ENCODE measurements at places on chromosomes 4 and X.

DNA sequence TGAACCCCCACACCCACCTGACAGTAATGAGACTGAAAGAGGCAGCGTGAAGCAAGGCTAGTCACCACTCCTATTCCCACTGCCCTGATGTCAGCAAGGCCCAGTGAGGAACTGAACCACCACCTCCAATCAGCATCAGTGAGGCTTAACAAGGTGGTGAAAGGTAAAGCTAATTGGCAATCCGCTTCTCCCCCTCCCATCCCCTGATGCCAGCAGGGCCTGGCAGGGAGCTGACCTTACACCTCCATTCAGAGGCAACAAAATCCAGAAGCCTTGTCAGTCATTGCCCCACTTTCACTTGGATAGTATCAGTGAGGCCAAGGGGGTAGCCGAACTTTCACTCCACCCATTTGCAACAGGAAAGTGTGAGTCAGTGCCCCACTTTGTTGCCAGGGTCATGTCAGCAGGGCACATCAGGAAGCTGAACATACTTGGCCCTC, 60.8 kb downstream of the AWAT2 start:
- H3K4me1 ChIP-seq, result no peaks in the 10 kb centered on the region
- H3K27me3 ChIP-seq, result no peaks in the 10 kb centered on the region
- H3K36me3 ChIP-seq, result no peaks in the 10 kb centered on the region
- no peak overlapping the region for H3K27ac ChIP-seq

- no peak overlapping the region for H3K27ac ChIP-seq
- H3K4me1 ChIP-seq, result no peaks in the 10 kb centered on the region
- no peak overlapping the region for H3K4me3 ChIP-seq
- H3K36me3 ChIP-seq, result peaks cover 11% of the 10 kb centered on the region
- no peaks in the 10 kb centered on the region for H3K27me3 ChIP-seq
Measured at GRCh38 chr4:53019485-53020382, 157.6 kb downstream of the RASL11B start.

DNA sequence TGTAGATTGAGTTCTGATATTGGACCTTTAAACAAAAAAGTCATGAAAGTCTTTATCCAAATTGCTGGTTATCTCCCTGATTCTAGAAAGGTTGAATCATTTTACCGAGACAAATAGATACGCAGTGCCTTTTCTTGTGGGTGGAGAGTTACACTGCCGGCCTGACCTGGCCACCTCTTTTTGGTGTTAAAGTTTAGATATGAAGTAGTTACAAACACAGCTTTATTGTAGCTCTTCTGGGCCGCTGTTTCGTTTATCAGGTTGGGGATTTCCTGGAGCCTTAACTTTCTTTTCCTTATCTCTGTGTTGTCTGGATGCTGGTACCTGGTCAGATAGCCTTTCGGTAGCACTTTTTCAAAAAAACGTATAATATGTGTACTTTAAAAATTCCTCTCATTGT, 31.0 kb downstream of the FNIP2 start:
- no peaks in the 10 kb centered on the region for H3K36me3 ChIP-seq
- H3K27ac ChIP-seq, result no peak overlapping the region
- no peaks in the 10 kb centered on the region for H3K4me1 ChIP-seq

DNA sequence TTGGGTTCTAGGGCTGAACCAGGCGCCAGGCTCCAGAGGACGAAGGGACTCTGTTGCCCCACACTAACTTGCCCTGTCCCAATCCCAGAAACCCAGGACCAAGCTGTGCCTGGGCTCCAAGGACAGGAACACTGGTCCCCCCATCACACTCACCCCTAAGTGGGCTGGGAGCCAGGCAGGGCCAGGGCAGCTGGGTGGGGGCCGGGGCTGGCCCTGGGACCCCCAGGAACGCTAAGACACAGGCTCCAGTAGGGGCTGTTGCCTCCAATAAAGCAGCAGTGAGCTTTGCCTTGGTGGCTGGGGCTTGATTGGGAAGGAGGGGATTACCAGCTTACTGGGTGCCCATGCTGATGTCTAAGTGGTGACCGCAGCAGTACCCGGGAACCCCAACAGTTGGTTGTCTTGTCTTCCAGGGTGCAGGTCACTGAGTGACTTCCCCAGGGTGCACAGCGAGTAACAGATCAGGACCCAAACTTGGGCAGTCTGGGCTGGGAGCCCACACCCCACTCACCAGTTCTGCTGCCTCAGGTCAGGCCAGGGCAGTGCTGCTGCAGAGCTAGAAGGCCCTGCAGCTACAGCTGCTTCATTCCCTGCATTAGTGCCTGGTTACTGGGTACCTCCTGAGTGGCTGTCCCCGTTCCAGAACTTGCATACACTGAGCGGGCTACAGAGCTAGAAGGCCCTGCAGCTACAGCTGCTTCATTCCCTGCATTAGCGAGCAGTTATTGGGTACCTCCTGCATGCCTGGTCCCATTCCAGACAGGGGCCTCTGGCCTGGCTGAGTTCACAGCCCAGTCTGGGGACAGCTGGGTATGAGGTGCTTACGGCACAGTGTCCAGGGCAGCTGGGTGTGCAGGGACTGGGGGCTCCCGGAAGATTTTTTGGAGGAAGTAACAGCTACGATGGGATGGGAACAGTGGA, 9.4 kb upstream of the ADD1 start:
- H3K36me3 ChIP-seq, result peaks cover 52% of the 10 kb centered on the region
- H3K27me3 ChIP-seq, result no peaks in the 10 kb centered on the region
- peaks cover 49% of the 10 kb centered on the region for H3K4me1 ChIP-seq
- H3K27ac ChIP-seq, result peak overlapping the region; percentile 97
- no peak overlapping the region for H3K4me3 ChIP-seq

DNA sequence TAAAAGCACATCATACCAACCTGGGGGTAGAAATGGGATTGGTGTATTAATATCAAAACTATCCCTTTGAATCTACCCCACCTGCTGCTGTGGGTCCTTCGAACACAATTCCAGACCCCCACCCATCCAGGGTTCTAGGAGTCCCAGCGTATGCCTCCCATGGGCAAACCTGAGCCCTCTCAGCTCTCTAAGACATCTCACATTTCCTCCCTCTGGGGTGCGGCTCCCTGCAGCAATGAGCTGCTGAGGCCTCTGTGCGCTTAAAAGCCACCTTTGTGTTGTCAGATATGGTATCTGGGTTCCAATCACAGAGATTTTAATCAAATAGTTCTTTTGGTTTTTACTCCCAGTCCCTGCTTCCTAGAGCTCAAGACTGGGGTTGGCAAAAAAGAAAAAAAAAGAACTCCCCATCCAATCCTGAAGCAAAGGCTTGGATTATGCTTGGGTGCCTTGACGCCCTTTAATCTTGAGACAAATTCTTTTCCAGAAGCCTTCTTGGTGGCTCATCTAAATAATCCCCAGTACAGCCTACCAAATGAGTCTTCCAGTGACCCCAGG, 37.5 kb upstream of the NOCT start:
- no peaks in the 10 kb centered on the region for H3K27me3 ChIP-seq
- H3K27ac ChIP-seq, result peak overlapping the region; percentile 27
- H3K36me3 ChIP-seq, result no peaks in the 10 kb centered on the region
- no peak overlapping the region for H3K4me3 ChIP-seq
- peaks cover 29% of the 10 kb centered on the region for H3K4me1 ChIP-seq

- H3K4me1 ChIP-seq, result no peaks in the 10 kb centered on the region
- no peak overlapping the region for H3K4me3 ChIP-seq
- DNase-seq, result no peak
- H3K36me3 ChIP-seq, result no peaks in the 10 kb centered on the region
- H3K27ac ChIP-seq, result no peak overlapping the region
Measured at GRCh38 chrX:34915463-34916225, 27.0 kb upstream of the FAM47B start.

- no peak overlapping the region for H3K4me3 ChIP-seq
- no peaks in the 10 kb centered on the region for H3K27me3 ChIP-seq
- DNase-seq, result peak; percentile 27
- no peaks in the 10 kb centered on the region for H3K36me3 ChIP-seq
Measured at GRCh38 chrX:129360175-129360574, 163.1 kb downstream of the SMARCA1 start.

GRCh38 chrX:11768039-11768438, 10.0 kb downstream of the MSL3 start:
- no peaks in the 10 kb centered on the region for H3K27me3 ChIP-seq
- peaks cover 19% of the 10 kb centered on the region for H3K4me1 ChIP-seq

DNA sequence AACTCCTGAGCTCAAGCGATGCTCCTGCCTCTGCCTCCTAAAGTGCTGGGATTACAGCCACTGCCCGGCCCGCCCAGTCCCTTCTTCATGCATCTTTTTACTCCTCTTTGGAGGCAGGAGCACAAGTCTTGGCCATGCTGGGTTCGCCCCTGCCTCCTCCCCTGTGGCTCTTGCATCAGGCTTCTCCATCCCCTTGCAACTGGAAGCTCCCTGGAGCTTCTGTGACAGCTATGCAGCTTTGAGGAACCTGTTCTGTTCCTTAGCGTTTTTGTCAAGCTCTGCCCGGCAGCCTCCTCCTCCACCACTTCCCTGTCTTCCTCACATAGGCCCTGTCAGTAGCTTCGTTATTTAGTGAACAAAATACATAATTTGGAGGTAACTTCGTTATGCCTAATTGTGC, 73.9 kb downstream of the PSAPL1 start:
- no peaks in the 10 kb centered on the region for H3K4me1 ChIP-seq
- H3K36me3 ChIP-seq, result no peaks in the 10 kb centered on the region
- no peak overlapping the region for H3K27ac ChIP-seq
- DNase-seq, result no peak

GRCh38 chr4:77595364-77595973, 10.2 kb upstream of the CXCL13 start:
- DNase-seq, result no peak
- peaks cover 17% of the 10 kb centered on the region for H3K27me3 ChIP-seq
- H3K27ac ChIP-seq, result no peak overlapping the region
- no peak overlapping the region for H3K4me3 ChIP-seq
- H3K36me3 ChIP-seq, result no peaks in the 10 kb centered on the region

- DNase-seq, result no peak
- peaks cover 3% of the 10 kb centered on the region for H3K36me3 ChIP-seq
- H3K4me3 ChIP-seq, result no peak overlapping the region
- peaks cover 2% of the 10 kb centered on the region for H3K27me3 ChIP-seq
- no peak overlapping the region for H3K27ac ChIP-seq
Measured at GRCh38 chr4:145511913-145512522, 30.4 kb downstream of the SMAD1 start.

- no peaks in the 10 kb centered on the region for H3K27me3 ChIP-seq
- no peak overlapping the region for H3K4me3 ChIP-seq
- H3K4me1 ChIP-seq, result no peaks in the 10 kb centered on the region
- H3K27ac ChIP-seq, result no peak overlapping the region
- H3K36me3 ChIP-seq, result no peaks in the 10 kb centered on the region
- no peak for DNase-seq
Measured at GRCh38 chr4:135538698-135539097, 1337.1 kb upstream of the PABPC4L start.

GRCh38 chr4:143230683-143231082, 46.0 kb downstream of the USP38 start:
- no peaks in the 10 kb centered on the region for H3K27me3 ChIP-seq
- no peak for DNase-seq
- no peak overlapping the region for H3K4me3 ChIP-seq
- H3K27ac ChIP-seq, result no peak overlapping the region

GRCh38 chr4:52619591-52619931, 39.5 kb downstream of the USP46 start:
- no peak for DNase-seq
- H3K4me1 ChIP-seq, result no peaks in the 10 kb centered on the region
- no peak overlapping the region for H3K27ac ChIP-seq
- no peak overlapping the region for H3K4me3 ChIP-seq
- peaks cover 25% of the 10 kb centered on the region for H3K36me3 ChIP-seq

GRCh38 chrX:44506678-44507077, 36.0 kb downstream of the FUNDC1 start:
- H3K27me3 ChIP-seq, result peaks cover 4% of the 10 kb centered on the region
- DNase-seq, result no peak
- H3K4me3 ChIP-seq, result no peak overlapping the region

Measured in stimulated activated naive B cell treated with anti-CD40 and anti-IgM and Interleukin-4, amounts not matched to agents 10 μg/mL and 1 μg/mL and 100 μg/mL, for 72 hours (primary cell).